ENCODE measurements at places on chromosomes 11 and 22.
A peak's percentile ranks its signal among the peaks of the same experiment; 100 is the strongest.

DNA sequence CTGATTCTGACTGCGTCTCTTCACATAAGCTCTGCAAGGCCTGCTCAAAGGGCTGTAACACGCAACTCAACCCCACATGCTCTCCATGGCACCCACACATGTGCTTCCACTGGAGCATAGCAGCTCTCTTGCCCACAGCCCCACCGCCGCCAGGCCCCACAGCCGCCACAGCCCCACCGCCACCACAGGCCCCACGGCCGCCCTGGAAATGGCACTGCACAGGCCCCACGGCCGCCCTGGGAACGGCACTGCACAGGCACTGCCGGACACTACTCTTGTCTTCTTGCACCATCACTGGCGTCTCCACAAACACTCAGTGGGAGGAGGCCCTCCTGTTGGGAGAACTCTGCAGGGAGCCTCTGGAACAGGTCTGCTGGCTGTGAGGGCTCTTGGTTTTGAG, 8.6 kb downstream of the MOB2 start:
- no peak for DNase-seq

- DNase-seq, result no peak
Measured at GRCh38 chr11:122069707-122070360, 46.2 kb downstream of the BLID start.

- DNase-seq, result no peak
Measured at GRCh38 chr11:62805961-62806441, 761 bp upstream of the NXF1 start.

DNA sequence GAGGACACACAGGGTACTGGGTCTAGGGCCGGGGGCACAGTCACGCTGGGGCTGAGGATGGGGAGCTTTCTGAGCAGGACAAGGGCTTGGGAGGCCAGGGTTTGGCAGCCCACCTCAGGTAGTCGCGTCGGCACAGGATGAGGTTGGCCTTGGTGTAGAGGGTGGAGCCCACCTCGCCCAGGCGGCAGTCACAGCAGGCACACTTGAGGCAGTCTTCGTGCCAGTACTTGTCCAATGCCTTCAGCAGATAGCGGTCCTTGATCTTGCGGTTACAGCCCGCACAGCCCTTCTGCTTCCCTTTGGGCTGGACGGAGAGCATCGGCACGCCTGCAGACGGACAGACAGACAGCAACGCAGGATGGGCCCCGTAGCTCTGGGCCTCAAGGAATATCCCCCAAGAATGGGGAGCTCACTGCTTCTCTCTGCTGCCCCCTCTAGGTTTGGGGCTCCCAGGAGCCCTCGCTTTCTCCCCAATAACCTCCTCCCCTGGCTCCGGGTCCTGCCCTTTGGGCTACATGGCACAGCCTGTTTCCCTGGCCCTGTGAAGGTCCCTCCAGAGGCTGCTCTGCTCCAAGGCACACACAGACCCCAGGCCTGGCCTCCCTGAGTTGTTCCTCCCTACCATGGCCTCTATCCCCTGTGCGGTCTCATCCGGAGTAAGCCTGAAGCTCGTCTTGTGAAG, 33.4 kb downstream of the LMO1 start:
- DNase-seq, result no peak

DNA sequence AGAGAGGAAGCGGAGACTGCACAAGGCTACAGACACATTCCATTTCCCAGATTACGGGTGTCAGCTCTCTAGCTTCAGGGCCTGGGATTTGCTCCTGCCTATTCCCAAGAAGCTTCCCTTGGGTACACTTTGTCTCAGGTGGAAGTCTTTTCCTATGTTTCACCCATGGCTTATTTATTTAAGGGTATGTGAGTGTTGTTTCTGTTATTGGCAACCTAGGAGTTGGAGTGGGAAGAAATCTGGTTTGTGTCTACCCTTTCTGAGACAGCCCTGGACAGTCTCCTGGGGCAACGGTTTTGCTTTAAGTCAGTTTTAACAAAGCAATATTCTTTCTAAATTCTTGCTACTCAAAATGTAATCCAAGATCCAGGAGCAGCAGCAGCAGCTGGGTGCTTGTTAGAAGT, 127.0 kb downstream of the MICAL2 start:
- no peak for DNase-seq

GRCh38 chr22:28627791-28628190, 51.8 kb downstream of the TTC28 start:
- DNase-seq, result no peak

DNA sequence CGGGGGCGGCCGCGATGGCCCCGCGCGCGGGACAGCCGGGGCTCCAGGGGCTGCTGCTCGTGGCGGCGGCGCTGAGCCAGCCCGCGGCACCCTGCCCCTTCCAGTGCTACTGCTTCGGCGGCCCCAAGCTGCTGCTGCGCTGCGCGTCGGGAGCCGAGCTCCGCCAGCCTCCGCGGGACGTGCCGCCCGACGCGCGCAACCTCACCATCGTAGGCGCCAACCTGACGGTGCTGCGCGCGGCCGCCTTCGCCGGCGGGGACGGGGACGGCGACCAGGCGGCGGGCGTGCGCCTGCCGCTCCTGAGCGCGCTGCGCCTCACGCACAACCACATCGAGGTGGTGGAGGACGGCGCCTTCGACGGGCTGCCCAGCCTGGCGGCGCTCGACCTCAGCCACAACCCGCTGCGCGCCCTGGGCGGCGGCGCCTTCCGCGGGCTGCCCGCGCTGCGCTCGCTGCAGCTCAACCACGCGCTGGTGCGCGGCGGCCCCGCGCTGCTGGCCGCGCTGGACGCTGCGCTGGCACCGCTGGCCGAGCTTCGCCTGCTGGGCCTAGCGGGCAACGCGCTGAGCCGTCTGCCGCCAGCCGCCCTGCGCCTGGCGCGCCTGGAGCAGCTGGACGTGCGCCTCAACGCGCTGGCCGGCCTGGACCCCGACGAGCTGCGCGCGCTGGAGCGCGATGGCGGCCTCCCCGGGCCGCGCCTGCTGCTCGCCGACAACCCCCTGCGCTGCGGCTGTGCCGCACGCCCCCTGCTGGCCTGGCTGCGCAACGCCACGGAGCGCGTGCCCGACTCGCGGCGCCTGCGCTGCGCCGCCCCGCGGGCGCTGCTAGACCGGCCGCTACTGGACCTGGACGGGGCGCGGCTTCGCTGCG, 697 bp downstream of the TPBGL start:
- peak; percentile 60 for DNase-seq

DNA sequence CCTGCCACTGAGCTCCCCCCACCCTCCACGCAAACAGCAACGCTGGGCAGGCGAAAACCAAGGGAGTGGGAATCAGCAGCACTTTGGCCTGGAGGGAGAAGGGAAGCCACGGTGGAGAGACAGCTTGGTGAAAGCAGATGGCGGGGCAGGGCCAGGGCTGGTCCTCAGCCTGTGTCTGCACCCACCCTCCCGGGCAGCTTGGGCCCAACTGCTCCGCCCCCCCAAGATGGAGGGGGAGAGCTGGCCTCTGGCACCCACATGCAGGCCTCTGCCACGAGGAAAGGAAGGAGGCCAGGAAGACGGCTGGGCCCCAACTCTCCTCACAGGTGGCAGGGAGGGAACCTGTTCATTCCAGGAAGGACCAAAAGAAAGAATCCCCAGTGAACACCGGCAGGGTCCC, 17.8 kb downstream of the MAFF start:
- no peak for DNase-seq

DNA sequence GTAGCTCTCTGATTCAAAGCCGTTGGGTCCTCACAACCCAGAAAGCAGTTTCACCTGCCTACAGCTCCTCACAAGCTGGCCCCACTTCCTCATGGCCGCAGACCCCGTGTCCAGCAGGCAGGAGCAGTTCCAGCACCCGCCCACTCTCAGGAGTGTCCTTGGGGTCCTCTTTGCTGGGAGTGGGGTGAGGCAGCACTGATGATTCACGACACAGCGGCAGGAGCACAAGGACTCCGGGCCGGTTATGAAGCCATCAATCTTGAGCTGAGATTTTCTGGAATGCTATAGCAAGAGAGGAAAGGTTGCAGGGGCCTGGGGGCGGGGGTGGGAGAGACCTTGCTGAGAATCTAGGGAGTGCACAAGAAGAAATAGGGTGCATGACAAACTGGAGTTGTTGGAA, 311.2 kb downstream of the NXPE2 start:
- no peak for DNase-seq

GRCh38 chr22:17281440-17281841, 62.2 kb upstream of the ADA2 start:
- DNase-seq, result no peak

DNA sequence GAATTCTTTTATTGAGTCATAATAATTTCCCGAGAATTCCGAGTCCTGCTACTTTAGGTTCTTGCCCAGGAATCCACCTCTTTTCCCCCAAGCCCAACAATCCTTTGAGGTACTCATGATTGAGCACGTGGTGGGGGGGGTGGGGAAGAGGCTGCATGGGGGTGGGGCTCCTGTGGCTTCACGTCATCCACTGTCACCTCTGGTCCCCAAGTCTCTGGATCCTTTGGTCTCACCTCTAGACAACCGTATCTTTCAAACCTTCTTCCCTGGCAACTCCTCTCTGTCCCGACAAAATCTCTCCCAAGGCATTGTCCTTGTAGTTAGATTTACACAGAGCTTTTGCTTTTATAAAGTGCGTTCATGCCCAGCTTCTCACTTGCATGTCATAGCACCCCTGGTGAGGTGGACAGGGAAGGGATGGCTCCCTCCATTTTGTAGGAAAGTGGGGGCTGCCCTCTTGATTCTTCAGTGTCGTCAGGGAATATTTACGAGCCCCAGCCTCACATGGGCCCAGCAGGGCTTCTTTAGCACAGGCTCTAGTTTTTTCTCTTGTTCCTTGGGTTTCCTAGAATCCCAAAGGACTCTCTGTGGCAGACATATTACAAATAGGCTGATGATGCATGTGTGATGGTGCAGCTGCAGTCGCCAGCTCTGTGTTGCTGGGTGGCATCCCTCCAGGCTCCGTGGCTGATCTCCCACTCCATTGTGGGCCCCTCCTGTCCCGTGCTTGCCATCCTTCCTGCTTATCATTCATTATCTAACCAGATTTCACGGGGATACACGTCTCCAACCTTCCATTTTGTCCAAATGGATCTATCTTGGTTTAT, 8.4 kb downstream of the UCP3 start:
- DNase-seq, result no peak

- DNase-seq, result no peak
Measured at GRCh38 chr11:110121204-110121603, 28.0 kb downstream of the ZC3H12C start.

DNA sequence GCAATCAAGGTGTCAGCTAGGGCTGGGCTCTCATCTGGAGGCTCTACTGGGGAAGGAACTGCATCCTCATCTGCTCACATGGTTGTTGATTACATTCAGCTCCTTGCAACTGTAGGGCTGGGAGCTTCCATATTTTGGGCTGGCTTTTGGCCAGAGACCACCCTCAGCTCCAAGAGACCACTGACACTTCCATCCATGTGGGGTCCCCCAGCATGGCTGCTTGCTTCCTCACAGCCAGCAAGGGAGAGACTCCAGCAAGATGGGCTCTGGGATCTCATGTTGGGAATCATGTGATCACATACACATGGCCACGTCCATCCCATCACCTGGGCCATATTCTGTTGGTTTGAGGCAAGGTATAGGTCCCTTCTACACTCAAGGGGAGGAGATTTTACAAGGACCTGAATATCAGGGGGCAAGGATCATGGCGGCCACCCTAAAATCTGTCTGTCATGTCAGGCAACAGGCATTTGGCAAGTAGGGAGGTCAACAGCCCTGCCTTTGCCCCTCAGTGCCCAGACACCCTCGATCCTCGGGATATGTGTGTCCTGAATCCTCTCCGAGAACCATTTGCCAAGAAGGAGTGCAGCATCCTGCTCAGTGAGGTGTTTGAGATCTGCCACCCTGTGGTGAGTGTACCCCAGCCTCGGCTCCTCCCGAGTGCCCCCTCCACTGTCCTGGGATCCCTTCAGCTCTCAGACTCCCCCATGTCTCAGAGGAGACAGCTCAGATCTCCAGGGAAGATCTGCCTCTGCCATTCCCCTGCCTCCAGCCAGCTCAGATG, 48.7 kb downstream of the OTOG start:
- DNase-seq, result no peak

DNA sequence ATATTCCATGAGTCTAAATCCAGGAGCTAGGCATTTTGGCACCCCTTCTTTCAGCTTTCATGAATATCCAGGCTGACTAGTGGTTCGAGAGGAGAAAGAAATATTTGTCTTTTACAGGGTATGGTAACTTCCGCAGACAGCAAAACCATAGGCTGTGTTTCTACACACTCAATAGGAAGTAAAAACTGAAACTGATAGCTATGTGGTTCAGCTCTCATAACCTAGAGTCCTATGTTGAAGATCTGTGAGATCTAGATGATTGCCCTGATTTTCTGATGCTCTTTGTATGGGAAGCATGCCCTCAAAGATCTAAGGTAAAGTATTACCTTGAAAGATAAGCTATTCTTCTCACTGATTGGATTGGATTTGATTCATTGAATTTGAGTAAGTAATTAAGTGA, 118.3 kb downstream of the CD44 start:
- no peak for DNase-seq

- no peak for DNase-seq
Measured at GRCh38 chr22:38608992-38609750, 39.2 kb upstream of the DMC1 start.

DNA sequence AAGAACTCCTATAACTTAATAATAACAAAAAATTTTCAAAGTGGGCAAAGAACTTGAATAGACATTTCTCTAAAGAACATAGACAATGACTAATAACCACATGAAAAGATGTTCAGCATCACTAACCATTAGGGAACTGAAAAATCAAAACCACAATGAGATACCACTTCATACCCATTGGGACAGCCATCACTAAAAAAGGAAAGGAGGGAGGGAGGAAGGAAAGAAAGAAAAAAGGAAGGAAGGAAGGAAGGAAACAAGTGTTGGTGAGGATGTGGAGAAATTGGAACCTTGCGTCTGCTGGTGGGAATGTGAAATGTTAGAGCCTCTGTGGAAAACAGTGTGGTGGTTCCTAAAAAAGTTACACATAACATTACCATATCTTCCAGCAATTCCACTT, 55.8 kb downstream of the MS4A13 start:
- DNase-seq, result no peak

GRCh38 chr11:75433443-75433842, 440 bp upstream of the KLHL35 start:
- DNase-seq, result no peak
